ENCODE measurements at places on chromosomes 1 and 21.

DNA sequence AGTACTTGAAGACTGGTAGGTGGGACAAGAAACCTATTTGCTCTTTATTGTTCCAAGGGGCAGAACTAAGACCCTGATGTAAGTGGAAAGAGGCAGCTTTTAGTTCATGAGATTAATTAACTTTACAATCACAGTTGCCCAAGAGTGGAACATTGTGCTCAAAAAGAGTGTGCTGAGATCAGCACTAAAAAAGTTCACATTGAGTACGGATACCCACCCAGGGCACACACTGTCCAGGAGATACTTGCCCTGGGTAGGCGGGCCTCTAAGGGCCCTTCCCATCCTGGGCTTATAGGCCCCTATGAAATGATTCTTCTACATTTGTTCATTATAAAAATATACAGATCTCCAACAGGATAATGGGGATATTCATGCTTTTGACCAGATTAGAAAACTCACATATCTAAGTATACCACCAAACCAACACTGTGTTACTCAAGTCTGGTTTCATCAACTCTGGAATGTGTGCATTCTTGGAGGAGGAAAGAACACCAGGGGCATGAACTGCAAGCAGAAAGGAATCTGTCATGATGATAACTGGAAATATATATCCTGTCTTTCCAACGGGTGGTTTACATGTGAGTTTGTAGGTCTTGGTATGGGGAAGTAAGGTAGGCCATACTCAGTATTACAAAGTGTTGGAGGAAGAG, 626.2 kb downstream of the SMYD3 start:
- DNase-seq: no peak

GRCh38 chr21:31693222-31693621, 33.7 kb downstream of the SOD1 start:
- no peak for DNase-seq

DNA sequence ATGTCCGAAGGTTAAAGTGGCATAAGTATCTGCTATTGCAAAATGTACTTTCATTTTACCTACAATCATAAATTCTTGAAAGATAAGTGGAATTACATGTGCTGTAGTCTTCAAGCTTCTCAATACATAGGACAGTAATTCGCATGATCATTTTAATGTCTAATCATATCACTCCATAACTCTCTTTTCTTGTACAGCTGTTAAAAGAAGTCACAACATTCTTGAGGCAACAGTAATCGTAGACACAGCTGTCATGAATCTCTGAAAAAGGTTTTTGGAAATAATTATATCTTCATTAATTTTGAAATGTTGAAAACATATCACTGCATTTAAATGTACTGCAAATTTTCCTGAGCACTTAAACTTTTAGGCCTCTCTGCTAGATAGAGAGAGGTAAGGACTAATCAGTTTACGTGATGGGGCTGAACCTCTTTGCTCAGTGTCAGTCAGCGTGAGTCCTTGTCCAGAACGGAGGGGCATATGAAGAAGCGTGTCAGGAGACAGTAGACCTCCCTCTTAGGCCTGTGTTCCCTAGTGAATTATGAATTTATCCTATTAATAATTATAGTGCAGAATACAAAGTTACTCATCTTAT, 133.4 kb downstream of the NEK7 start:
- DNase-seq: no peak

DNA sequence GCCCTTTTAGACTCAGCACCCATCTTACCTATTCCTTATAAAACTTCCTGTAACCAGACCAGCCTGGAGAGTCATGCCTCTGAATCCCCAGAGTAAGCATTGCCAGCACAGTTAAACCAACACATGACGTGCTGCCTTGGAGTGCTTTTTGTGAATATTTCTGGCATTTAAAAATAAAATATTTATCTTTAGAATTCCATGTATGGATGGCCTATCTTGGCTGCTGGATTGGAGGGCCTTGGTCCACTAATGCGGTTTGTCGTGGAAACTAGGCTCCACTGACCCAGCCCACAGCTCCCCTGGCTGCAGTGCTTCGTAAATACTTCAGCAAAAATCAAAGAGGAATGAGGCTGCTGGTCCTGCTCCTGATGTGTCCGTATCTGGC, 17.5 kb downstream of the MTARC1 start:
- no peak for DNase-seq

GRCh38 chr1:54627196-54627595, 3.9 kb upstream of the FAM151A start:
- no peak for DNase-seq

DNA sequence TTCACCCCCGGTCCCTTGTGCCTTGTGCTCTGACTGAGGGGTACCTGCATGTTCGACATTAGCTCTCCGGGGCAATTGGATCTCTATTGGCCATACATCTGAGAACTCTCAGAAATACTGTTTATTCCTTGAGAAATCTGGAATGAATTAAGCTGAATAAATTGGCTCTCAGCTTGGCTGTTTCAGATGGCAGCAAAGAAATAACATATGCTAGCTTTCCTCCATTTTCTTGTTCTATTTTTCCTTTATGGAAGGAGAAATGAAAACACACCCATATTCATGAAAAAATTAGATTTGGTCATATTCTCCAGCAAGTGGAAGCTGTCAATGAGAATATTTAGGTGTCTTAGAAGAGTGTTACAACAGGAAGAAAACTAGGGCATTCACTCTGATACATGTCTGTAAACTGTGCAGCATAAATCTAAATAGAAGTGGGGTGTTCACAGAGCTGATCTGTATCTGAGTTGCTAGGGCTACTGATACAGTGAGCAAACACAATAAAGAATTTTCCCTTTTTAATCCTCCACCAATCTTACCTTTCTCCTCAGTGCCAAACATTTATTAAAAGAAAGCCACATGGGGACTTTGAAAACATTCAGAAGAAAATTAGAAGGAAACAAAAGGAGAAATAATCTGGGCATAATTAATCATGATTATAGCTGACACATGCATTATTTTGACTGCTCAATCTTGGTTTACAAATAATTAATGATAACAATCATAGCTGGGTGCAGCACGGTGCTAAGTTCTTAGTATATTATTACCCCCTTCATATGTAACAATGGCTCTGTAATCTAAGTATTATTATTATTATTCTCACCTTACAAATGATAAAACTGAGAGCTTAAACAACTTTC, 671.9 kb upstream of the USP24 start:
- DNase-seq: no peak

GRCh38 chr1:219954736-219955421, 26.5 kb upstream of the SLC30A10 start:
- no peak for DNase-seq

DNA sequence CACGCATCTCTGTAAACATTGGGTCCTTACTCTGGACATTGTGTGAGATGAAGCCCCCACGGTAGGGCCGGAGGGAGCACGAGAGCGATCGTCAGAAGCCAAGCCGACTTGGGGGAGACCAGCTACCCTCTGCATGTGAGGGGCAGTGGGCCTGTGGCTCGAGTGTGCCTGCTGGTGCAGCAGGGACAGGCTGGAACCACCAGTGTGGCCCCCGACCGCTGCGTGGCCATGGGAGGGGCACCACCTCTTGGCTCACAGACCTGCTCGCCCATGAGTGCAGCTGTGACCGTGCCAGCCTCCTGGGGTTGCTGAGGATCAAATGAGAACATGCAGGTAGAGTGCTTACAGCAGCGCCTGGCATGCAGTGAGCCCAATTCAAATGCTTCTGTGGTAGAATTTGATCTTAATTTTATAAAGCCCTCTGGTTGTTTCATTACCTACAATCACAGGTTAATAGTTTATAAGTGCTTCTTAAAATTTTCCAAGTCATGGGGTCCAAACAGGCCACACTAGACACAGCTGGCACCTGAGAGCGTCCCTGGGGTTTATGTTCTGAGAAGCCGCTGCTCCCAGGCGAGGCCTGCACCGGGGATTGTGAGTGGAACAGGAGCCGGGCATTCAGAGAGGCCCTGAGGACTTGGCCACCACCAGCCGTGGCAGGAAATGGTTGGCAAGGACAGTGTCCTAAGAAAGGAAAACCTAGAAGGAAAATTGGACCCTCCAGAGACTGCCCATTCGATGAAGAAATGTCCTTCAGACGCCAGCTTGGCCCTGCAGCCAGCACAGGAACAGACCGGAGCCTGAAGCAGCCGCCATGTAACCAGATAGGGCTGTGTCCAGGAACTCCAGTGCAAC, 22.6 kb upstream of the ADARB1 start:
- DNase-seq: no peak

- DNase-seq: no peak
Observed at GRCh38 chr1:242187816-242188215, 188.9 kb upstream of the MAP1LC3C start.

DNA sequence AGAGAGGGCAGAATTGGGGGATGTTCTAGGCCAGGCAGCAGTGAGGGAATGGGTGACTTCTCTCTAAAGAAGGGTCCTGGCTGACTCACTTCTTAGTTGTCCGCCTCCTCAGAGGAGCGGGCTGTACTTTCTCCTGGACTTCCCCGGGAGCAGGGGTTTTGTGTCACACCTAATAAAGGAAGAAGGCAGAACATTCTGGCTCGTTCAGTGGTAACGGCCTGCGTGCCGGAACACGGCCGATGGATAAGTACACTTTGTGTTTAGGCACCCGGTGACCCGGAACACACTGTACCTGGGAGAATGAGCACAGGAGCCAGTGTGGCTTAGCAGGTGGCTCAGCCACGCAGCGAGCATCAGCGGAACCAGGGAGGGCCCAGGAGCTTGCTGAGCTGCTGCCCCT, 84.7 kb downstream of the FBXO2 start:
- no peak for DNase-seq

GRCh38 chr1:172670316-172670715, 11.4 kb downstream of the FASLG start:
- DNase-seq: no peak

DNA sequence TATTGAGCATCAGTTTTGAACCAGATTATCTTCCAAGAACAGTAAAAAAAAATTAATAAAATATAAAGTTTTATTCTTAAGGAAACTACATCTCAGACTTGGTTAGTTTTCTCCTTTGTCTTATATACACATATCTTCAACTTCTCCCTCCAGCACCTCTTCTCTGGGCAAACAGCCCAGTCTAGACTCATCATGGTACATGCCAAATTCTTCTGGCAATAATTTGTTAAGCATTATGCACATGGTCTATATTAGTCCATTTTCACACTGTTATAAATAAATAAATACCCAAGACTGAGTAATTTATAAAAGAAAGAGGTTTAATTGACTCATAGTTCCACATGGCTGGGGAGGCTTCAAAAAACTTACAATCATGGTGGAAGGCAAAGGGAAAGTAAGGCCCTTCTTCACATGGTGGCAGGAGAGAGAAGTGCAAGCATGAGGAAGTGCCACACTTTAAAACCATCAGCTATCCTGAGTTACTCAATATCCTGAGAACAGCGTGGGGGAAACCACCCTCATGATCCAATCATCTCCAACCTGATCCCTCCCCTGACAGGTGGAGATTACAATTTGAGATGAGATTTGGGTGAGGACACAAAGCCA, 108.7 kb upstream of the RNPC3 start:
- no peak for DNase-seq

DNA sequence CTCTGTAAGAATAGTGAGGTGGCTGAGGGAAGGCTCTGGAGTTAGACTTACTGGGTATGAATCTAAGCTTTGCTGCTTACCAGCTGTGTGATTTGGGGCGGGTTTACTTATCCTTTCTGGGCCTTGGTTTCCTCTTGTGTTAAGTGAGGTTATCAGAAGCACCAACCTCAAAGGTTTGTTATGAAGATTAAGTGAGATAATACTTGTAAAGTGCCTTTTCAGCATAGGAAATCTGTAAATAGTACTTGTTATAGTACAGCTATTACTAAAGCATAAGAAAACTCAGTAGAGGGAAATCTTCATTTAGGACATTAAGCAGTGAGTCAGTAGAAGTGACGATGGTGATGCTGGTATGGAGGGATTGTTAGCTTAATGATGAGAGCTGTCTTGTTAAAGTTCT, 12.1 kb downstream of the HHAT start:
- DNase-seq: no peak

GRCh38 chr1:188986745-188987417, 1490.8 kb downstream of the BRINP3 start:
- DNase-seq: no peak

DNA sequence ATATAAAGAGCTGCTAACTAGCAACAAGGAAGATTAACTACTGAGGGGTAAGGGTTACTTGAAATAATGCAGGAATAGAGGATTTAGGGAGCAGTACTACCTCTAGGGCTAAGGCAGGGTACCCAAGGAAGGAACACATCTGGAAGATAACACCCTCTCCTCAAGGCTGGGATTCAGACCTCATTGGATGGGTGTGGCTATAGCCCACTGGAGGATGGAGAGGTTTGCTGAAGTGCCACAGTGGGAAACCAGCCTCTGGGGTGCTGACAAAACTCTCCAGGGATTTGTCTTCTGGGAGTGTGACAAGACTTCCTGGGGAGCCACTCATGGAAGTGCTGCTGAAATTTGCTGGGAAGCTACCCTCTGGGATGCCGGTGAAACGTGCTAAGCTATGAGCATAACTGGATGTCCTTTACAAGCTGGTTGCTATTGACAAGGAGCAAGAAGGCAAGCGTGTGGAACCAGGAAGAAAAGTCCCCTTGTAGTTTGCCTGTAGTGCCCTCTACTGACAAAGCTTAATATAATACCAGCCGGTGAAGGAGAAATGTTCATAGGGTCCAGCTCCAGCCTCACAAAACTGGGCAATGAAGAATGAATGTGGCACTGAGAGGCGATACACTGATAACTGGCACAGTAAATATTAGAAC, 122.8 kb upstream of the USP24 start:
- no peak for DNase-seq

- DNase-seq: no peak
Observed at GRCh38 chr21:31195334-31196015, 148.6 kb downstream of the TIAM1 start.

DNA sequence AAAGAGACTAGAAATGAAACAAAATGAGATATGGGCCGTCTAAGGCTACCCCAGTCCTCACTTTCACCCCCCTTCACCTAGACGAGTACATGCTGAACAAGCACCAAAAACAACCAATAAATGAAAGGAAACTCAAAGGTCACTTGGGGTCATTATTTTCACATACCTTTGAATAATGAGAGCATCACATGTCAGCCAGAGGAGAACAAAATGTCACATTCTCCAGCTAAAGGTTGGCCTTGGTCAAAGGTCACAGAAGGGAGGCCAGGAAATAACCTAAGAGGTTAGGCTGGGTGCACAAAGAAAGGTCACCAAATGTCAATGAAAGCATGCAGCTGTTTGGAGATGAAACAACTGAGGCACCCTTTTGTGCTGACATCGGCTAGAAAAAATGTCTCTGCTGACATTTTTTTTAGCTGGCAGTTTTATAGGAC, 288.7 kb upstream of the USP25 start:
- no peak for DNase-seq

- no peak for DNase-seq
Observed at GRCh38 chr1:16971341-16972188, 8.9 kb downstream of the MFAP2 start.

- no peak for DNase-seq
Observed at GRCh38 chr1:185341196-185341781, 24.2 kb upstream of the IVNS1ABP start.
